ENCODE measurements at places on chromosomes 2 and 18.

DNA sequence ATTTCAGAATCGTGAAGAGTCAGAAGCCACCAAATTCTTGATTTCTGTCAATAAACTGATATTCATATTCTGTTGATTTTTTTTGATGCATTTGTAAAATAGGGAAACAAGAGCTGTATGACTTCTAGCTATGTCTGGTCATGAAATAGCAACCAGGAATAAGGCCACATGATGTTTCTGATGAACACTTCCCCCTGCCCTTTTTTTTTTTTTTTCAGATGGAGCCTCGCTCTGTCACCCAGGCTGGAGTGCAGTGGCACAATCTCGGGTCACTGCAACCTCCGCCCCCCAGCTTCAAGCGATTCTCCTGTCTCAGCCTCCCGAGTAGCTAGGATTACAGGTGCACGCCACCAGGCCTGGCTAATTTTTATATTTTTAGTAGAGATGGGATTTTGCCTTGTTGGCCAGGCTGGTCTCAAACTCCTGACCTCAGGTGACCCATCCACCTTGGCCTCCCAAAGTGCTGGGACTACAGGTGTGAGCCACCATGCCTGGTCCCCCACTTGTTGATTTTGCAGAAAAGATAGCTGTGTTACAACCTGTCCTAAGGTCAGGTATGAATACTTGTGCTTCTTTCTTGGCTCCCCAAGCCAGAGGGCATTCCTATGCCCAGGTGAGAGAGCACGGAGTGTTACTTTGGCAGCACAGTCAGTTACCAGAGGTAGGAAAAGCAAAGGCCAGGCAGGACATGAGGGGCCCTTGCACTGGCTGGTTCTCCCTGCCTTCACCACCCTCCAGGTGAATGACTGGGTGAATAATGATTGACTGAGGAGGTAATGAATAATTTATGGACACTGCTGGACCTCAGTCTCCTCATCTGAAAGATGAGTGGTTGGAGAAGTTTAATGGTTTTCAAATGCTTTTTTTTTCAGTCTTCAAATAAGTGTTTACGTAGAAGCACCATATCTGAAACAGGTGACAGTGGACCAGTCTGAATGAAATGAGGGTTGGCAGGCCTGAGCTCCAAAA, 39.6 kb downstream of the PAX8 start:
- DNase-seq, result no peak

- DNase-seq, result no peak
Observed at GRCh38 chr18:61333746-61334490, 688 bp downstream of the CDH20 start.

DNA sequence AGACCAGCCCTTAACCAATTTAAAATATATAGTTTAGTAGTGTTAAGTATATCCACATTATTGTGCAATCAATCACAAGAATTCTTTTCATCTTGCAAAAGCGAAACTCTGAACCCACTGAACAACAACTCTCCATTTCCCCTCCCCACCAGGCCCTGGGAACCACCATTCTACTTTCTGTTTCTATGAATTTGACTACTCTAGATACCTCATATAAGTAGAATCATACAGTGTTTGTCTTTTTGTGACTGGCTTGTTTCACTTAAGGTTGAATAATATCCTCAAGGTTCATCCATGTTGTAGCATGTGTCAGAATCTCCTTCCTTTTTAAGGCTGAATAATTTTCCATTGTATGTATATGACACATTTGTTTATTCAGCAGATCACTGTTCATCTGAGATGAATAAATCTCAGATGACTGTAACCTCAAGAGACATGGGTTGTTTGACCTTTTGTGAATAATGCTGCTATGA, 8.1 kb upstream of the SOS1 start:
- DNase-seq, result no peak

DNA sequence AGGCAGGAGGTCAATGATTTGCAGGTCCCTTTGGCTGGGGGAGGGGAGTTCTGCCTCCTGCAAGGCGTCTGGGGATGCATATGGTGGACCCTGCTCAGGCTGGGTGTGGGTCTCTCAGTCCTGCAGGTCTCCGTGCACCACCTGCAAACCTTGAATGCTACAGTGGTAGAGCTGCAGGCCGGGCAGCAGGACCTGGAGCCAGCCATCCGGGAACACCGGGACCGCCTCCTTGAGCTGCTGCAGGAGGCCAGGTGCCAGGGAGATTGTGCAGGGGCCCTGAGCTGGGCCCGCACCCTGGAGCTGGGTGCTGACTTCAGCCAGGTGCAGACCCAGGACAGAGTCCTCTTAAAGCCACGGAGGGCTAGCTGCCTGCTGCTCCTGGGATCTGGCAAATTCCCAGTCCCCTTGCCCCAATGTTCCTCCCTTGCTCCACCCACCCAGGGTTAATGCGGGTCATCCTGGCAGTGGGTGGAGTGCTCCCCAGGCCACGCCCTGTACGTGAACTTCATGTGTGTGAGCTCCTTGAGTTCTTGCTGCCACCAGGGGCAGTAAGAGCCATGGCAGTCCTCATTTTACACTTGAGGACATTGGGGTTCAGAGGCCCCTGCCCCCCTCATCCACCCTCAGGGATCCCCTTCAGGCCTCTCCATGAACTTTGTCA, 3.1 kb downstream of the PROM2 start:
- no peak for DNase-seq

GRCh38 chr2:85947593-85947992, 58.8 kb upstream of the ST3GAL5 start:
- no peak for DNase-seq

- DNase-seq, result no peak
Observed at GRCh38 chr2:85457877-85458316, 39.4 kb downstream of the SH2D6 start.

- peak; percentile 30 for DNase-seq
Observed at GRCh38 chr2:138787053-138787666, 7.0 kb upstream of the NXPH2 start.

- no peak for DNase-seq
Observed at GRCh38 chr2:70723286-70723885, 44.6 kb downstream of the ADD2 start.

DNA sequence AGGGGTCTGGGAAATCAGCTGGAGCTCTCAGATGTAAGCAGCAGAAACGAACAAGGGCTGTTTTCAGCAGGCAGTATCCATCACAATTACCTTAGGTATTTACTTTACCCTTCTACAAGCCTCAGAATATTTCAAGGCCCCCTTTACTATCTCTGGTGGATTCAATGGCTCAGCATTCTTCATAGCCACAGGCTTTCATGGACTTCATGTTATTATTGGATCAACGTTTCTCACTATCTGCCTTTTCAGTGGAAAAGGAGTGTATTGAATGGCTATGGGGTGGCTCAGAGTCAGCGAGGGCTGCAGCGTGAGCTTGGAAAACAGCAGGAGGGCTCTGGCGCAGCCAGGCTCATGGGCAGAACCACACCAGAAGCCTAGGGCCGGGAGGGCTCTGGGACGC, 16.6 kb upstream of the CHRNA1 start:
- DNase-seq, result no peak

GRCh38 chr18:59383851-59384250, 24.8 kb upstream of the LMAN1 start:
- no peak for DNase-seq

GRCh38 chr18:24112874-24113615, 25.8 kb upstream of the CABYR start:
- DNase-seq, result no peak

GRCh38 chr2:112712903-112713584, 7.8 kb upstream of the NT5DC4 start:
- DNase-seq, result no peak

DNA sequence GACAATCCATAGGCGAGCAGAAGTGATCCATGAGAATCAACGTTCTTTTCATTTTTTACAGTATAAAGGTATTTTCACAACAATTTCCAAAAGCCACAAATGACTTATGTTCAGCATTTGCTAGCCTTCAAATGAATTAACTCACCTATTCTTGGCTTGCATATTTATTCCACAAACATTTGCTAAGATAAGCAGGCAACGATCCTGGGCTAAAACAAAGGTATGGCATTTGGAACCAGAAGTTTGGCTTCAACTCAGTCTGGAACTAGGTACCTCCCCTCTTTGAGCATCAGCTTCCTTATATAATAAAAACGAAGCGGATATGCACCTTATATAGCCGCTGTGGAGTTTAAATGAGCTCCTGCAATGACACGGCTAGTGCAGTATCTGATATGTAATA, 20.5 kb downstream of the CYRIA start:
- no peak for DNase-seq

- DNase-seq, result no peak
Observed at GRCh38 chr2:5070257-5070656, 621.9 kb upstream of the SOX11 start.

DNA sequence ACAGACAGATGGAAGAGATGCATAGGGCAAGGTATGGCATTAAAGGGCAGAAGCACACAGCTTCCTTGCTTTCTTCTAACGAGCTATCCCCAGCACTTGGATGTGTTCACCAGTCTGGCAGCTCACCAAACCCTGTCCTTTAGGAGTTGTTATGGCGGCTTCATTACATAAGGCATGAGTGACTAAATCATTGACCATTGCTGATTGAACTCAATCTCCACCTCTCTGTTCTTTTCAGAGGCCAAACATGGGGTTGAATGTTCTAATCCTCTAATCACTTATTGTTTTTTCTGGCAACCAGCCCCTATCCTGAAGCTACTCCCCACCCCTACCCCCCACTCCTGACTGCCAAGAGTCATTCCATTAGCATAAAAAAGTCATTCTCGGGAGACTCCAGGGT, 301.8 kb downstream of the XIRP2 start:
- DNase-seq, result no peak

- no peak for DNase-seq
Observed at GRCh38 chr2:71483246-71483645, 29.9 kb downstream of the DYSF start.

- DNase-seq, result peak; percentile 16
Observed at GRCh38 chr2:190571686-190572085, 37.2 kb upstream of the NEMP2 start.

GRCh38 chr2:235698028-235698427, 204.2 kb downstream of the AGAP1 start:
- no peak for DNase-seq

DNA sequence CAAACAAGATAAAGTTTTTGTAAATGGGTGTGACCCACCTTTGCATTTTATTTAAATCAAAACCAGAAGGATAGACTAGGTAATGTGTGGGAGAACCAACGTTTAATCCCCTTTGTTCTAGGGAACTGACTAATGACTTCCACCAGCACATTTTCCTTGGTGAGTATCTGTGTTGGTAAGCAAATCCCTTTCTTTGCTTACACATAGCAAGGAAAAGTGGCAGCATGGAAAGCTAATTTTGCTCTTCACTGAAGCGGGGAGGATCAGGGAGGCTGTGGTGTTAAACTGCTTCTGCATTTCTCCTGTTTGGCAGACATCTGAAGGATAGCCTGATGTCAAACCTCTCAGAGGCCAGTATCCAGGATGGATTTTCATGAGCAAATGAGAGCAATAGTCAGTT, 331.1 kb downstream of the PTPRM start:
- peak; percentile 46 for DNase-seq

DNA sequence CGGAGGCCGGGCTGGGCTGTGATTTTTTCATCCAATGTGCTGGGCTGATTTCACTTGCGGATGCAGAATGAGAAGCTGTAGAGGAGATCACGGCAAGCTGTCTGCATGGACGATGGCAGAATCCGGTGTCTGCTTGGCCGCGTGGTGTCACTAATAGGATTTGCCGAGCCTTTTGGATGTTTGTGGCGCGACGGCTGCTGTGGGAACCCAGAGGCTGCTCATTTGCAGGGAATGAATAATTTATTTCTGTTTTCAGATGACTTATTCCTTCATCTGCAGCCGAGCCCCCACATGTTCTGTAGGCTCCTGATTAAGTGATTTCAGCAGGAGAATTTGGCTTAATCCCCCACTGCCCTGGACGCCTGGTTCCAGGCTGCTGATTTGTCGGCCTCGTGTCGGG, 62.6 kb downstream of the ODC1 start:
- DNase-seq, result no peak

DNA sequence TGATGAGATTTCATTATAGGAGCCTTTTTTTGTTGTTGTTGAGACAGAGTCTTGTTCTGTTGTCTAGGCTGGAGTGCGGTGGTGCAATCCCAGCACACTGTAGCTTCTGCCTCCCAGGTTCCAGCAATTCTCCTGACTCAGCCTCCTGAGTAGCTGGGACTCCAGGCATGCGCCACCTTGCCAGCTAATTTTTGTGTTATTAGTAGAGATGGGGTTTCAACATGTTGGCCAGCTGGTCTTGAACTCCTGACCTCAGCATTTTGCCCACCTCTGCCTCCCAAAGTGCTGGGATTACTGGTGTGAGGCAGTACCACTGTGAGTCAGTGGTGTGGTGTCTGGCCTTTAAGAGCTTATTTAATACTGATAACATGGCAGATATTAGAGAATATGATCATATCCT, 60.1 kb downstream of the MOB4 start:
- no peak for DNase-seq

- no peak for DNase-seq
Observed at GRCh38 chr2:32246911-32247310, 17.8 kb downstream of the NLRC4 start.

DNA sequence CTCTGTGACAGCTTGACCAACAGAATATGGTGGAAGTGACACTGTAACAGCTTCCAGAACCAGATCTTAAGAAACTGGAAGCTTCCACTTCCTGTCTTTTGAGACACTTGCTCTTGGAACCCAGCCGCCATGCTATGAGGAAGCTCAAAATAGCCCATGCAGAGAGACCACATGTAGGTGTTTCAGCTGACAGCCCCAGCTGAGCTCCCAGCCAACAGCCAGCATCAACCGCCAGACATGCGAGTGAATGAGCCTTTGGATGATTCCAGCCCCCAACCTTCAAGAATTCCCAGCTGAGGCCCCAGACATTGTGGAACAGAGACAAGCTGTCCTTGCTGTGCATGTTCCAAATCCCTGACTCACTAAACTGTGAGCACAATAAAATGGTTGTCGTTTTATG, 27.9 kb downstream of the ACVR1 start:
- no peak for DNase-seq

DNA sequence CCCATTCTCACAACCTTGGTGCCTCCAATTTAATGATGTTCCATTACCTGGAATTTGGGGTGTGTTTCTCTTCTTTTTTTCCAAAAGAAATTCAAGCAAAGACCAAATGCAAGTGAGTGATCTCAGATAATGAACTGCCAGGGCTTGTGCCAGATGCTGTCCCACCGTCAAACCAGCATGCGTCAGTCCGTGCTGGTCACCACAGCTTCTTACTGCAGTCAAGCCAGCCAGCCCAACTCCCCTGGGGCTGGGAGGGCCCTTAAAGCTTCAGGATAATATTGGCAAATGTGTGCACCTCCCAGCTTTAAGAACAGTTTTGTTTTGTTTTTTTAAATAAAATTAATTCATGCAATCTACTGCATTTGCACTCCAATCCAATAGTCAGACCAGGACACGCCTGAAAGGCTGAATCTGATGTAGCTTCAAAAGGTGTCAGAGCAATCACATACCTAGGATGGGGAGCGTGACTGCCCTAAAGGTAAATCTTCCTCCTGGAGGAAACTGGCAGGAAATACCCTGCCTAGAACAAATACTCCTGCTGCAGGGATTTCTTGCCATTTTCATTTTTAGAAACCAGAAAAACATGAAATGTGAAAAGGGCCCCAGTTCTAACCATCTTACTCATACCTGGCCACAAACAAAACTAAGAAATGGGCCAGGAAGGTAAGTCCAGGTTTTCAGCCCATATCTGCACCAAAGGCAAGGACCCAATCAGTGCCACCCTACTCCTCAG, 26.8 kb upstream of the SP3 start:
- DNase-seq, result no peak

GRCh38 chr2:229269941-229270340, 1.1 kb downstream of the PID1 start:
- no peak for DNase-seq
